ENCODE measurements at places on chromosomes 3 and 15.
A peak's percentile ranks its signal among the peaks of the same experiment; 100 is the strongest.

DNA sequence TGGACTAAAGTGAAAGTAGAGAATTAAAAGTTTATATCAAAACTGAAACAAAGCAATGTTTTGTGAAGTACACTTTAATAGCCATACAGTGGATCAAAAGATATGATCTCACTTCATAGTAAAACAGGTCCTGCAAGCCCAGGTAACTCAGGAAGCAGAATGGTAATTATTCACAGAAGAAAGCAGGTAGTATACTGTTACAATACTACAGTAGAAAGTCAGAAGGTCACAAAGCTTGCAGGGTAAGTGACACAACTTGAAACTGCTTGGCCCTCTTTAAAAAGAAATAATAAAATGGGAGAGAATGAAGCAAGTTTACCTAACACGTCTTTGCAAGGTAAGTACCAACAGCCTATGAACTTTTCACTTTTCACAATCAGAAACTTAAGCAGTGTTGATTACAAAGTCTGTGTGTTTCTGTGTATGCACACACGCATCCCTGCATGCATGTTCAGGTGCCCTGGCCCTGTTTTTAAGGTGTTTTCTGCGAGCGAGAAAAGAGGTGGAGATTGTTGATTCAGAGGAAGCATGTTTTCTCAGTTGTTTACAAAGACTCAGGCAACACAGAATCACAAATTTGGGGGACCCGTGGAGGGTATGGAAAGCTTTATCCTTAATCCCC, at the start of gene NAALADL2:
Gene NAALADL2, plus strand, starts transcription at position 221 of the 622 bp plus-strand sequence.
- DNase-seq = no peak

DNA sequence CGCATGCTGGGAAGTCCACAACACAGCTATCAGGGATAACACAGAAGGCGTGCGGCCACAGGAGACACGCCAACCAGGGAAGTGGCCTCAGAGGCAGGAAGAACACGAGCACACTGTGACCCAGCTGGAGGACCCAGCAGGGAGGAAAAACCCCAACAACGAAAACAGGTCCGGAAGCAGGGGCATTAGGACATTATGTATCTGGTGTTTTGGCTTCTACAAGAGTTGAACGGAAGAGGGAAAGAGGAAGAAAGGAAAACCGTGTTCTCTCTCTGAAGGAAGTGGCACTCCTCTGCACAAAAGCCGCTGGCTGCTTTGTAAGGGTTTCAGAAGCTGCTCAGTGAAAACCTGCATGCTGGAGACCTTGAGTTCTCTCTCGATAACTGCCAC, 61.8 kb downstream of the HACD2 start:
- DNase-seq = no peak

GRCh38 chr3:66200147-66200546, 20.7 kb upstream of the SLC25A26 start:
- DNase-seq = no peak

DNA sequence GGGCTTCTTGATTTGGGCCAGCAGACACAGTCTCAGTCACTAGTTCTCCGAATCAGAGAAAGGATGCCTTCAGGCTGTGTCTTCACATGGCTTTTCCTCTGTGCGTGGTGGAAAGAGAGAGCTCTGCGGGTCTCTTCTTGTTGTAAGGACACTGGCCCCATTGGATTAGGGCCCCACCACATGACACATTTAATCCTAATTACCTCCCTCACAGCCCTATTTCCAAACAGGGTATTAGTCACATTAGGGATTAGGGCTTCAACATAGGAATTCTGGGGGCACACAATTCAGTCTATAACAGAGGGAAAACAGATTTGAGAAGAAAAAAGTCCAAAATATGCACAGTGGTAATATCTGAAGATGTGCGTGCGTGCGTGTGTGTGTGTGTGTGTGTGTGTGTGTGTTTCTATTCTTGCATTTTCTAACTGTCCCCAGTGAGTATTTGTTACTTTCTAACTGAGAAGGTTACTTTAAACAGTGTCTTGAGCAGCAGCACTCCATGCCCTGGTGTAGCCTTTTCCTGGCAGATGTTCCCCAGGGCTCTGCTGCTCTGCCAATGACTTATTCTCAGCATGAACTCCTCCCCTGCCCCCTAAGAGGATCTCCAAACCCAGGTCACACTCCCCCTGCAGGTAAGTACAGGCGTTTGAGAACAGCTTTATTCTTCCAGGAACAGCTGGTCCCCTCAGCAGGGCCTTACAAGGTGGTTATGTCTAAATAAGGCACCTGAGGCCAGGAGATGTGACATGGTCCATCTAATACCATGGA, 72.9 kb downstream of the RPL39L start:
- peak; percentile 59 for DNase-seq

GRCh38 chr15:68578175-68578979, 416 bp upstream of the CORO2B start:
- DNase-seq = peak; percentile 57

- DNase-seq = no peak
Observed at GRCh38 chr15:52466134-52466701, 62.5 kb downstream of the MYO5A start.
